Keratinocyte (primary cell): ENCODE measurements at places on chromosomes 3 and 15.

DNA sequence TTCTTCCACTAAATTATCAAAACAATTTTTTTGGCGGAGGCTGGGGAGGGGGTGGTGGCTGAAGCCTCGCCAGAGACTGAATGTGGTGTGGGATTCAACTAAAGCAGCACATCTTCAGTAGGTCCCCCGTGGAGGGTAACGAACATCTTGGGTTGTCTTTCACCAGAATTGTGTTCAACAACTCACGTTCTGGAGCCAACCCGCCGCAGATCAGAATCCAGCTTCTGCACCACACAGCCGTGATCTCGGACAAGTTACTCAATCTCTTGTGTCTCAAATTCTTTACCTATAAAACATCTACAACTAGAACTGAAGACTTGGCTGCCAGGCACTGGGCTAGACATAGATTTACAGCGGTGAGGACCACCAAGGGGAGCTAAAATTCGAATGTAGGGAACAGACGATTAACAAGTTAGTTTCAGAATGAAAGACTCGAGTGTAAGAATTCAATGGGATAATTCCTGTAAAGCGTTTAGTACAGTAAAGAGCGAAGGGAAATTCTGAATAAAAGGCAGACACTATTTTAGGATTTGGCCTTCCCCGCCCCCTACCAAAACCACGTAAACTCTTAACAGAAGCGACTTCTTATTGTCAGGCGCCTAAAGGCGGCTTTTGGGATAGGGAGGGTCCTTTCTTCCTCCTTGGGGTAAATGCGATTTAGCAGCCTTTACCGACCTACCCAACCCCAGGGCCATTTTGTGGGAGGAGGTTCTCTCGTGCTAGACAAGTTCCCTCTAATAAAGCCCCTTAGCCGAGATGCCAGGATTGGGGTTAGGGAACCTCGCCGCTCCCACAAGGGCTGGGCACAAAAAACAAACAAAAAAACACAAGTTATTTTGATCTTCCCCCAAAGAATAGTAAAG lies 697 bp upstream of the RAB5A start:
- DNase-seq, result no peak

GRCh38 chr3:5503136-5503535 lies 315.6 kb downstream of the EDEM1 start:
- DNase-seq, result no peak

- DNase-seq, result no peak
These were observed 34.8 kb upstream of the FILIP1L start for GRCh38 chr3:100149130-100149529.

GRCh38 chr3:112137781-112138180 lies 4.7 kb upstream of the GCSAM start:
- no peak for DNase-seq

- no peak for DNase-seq
These were observed 182.6 kb downstream of the TP63 start for GRCh38 chr3:189813647-189814240.

DNA sequence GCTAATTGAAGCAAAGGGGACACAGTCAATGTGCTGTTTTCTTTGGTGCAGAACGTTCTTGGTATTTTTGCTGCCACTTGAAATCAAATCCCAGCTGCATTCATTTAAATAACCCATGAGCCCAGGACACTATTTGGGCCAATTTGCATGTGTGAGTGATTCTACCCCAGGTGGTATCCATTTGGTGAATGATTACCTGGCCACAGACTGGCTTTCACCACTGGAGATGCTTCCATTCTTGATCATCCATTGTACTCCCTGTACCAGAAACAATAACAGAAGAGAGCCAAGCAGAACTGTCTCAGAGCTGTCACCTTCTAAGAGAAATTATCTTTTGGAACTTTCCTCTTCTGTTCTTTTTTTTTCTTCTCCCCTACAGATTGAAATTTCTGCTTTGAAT lies 139.7 kb upstream of the RARB start:
- no peak for DNase-seq

- no peak for DNase-seq
These were observed 75.9 kb upstream of the CTDSPL start for GRCh38 chr3:37785736-37786135.

DNA sequence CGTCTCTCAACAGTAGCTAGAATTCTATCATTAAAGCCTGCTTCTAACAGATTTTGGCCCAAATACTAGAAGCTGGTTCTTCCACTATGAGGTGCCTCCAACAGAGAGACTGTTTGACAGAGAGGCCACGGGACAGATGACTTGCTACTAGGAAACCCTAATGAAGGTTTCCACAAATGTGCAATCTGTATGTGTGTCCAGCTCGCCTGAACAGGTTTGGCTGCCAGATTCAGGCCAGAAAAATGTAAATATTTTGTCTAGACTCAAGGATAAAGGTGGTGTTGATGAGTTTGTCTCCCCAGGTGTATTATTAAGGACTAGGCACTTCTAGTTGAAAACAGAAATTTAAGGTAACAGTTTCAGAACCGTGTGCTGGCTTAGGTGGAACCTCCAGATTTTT lies 91.6 kb upstream of the TRIM42 start:
- no peak for DNase-seq

- DNase-seq, result no peak
These were observed 49.1 kb downstream of the MYO9A start for GRCh38 chr15:72068856-72069255.

GRCh38 chr3:174533286-174533685 lies 325.8 kb upstream of the NAALADL2 start:
- DNase-seq, result no peak

- peak; percentile 44 for DNase-seq
These were observed 122.4 kb downstream of the RAP2B start for GRCh38 chr3:153284282-153284938.

DNA sequence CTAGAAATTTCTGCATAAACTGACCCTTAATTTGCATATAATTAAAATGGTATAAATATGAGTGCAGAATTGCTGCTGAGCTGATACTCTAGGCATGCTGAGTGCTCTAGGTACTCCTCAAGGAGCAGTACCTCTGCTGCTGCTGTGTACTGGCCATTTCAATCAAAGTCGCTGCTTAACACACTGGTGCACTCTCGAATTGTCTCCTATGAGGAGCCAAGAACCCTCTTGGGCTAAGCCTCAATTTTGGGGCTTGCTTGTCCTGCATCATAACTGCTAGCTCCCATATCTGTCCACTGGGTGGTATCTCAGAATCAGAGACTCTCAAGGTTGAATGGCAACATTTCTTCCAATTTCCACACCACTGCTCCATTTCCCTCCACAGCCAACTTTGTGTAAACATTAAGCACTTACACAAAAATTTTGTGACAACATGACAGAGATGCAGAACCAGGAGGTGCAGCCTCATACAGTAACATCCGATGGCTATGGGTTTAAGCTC lies 82.5 kb downstream of the XXYLT1 start:
- no peak for DNase-seq

- no peak for DNase-seq
These were observed 131.6 kb downstream of the TPRA1 start for GRCh38 chr3:127458696-127459604.

DNA sequence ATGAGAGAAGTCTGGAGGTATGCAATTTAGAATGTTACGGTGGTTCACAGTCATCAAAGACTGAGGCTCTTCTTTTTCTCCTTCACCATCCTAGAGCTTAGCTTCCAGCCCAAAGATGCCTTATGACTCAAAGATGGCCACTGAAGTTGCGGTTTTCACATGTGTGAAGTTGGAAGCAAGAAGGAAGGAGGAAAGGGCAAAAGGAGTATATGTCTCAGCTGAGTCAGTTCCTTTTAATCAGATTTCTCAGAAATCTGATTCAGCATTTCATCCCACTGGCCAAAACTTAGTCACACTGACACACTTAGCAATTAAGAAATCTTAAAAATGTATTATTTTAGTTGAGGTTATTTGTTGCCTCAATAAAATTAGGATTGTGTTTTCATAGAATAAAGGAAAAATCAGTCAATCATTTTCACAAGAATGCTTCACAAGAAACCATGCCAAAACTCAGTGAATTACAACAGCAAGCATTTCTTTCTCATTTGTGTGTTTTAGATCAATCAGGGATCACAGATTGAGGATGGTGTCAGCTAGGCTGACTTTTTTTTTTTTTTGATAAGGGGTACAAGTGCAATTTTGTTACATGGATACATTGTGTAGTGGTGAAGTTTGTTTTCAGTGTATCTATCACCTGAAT lies 211.1 kb upstream of the GADL1 start:
- peak; percentile 89 for DNase-seq

- no peak for DNase-seq
These were observed 45.3 kb downstream of the OSTN start for GRCh38 chr3:191244242-191244867.

GRCh38 chr15:54481819-54482218 lies 503.6 kb downstream of the UNC13C start:
- no peak for DNase-seq

GRCh38 chr3:69420781-69421520 lies 35.1 kb upstream of the FRMD4B start:
- DNase-seq, result no peak

GRCh38 chr3:152511904-152512303 lies 243.2 kb downstream of the MBNL1 start:
- no peak for DNase-seq

DNA sequence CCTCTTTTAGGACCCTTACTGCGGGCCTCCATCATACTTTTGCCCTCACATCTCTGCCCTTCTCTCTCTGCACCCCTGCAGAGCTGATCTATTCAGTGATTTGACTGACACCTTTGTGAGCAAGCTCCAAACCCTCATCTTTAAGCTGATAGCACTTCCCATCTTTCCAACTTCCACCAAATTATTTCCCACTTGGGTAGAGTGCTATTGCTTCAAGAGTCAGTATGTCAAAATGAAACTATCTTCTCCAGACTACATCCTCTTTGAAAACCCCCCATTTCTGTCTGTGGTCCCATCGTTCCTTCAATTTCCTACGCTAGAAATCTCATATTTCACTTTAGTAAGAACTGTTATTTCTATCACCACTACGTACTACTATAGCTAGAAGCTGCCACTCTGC lies 19.7 kb downstream of the ZWILCH start:
- DNase-seq, result no peak

- DNase-seq, result no peak
These were observed 38.7 kb upstream of the ATOSA start for GRCh38 chr15:52717924-52718323.

DNA sequence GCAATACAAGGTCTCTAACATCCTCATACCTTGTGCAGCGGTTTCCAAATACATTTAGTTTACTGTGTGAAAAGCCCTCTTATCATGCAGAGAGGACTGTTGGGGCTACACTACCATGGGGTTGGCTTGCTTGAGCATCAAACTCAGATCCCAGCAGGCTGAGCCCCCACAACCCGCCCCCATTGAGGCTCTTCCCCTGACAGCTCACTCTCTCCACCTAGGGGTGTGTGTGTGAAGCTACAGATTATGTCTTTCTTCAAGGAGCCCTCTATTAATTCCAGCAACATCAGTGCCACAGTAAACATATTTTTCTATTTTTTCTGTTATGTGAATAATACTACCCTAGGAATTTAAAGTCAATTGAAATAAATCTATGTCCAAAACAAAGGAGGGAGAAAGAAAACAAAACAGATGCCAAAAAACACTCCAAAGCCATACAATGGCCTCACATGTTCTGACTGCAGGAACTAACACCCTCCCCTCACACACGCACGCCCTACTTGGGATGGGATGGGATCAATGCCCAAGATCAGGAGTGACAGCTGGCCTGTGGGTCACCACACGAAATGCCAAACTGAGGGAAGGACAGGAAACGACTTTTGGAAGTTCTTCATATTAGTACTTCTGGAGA lies 14.7 kb downstream of the TM4SF4 start:
- no peak for DNase-seq

DNA sequence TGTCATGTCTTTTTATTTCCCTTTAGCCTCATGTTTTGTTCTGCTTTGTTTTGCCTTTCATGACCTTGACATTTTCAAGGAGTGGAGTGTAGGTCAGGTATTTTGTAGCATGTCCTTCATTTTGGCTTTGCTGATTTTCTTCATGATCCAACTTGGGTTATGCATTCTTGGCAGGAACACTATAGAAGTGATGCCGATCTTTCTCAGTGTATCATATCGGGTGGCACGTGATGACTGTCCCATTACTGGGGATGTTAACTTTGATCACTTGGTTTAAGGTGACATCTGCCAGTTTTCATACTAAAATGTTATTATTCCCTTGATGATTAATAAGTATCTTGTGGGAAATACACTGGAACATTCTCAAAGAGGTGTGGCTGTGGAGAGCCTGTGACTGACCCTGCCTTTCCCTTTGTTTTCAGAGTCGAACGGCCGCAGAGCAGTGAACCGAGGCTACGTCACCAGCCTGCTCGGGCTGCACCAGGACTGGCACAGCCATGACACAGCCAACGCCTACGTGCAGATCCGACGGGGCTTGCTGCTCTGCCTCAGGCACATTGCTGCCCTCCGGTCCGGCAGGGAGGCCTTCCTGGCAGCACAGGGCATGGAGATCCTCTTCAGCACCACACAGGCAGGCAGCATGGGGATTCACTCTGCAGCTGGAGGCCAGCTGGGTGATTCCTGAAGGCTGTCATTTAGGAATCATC lies 167.7 kb downstream of the AGBL1 start:
- no peak for DNase-seq

DNA sequence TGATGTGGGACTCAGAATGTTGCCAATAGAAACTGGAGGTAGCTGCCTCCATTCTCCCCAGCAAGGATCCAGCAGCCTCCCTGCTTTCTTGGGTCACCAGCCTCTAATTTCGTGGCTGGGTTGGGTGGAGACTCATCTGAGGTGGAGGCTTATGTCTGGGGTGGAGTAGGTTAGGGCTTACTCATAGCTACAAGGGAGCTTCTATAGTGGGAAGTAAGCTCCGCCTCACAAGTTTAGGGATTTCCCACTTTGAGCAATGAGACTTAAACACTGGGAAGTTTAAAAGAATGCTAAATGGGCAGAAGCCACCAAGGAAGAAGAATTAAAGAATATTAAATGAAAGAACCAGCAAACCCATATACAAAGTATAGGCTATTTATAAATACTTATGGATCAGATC lies 63.8 kb downstream of the GJD2 start:
- peak; percentile 69 for DNase-seq

- DNase-seq, result no peak
These were observed 215.0 kb downstream of the MECOM start for GRCh38 chr3:169448501-169448900.

DNA sequence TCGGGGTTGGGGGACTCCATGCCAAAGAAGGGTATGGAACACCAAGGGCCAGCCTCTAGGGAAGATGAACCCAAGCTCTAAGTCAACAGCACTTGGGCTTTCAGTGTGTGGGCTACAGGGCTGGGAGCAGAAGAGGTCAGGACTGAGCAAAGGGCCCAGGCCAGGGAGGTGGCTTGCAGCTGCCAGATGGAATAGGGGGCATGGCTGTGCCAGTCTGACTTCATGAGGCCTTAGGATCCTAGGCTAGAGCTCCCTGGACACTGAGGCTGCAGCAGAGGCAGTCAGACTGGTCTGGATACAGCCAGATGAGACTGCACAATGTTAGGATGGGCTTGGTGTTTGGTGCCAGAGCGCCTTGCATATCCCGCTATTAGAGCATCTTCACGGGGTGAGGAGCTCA lies 3.8 kb downstream of the RASGRF1 start:
- no peak for DNase-seq
